T-helper 1 cell treated with Interleukin-12 subunit alpha and Interleukin-12 subunit beta and Interleukin-4 antibody, amounts not matched to agents 30 ng/mL and 1 ng/mL, for 36 hours (primary cell): ENCODE measurements at places on chromosomes 3 and 15. TPM values are rescaled to one million over a fixed set of nuclear protein-coding genes. Genes with fewer than 3 reads are reported as not detected.

UBA7 gene
- 272 and 275 TPM in 2 replicates for total RNA-seq

ISLR gene
- not detected in 2 replicates for total RNA-seq

TLR9 gene
- total RNA-seq: 0.34 and 0.49 TPM in 2 replicates

IL12A gene
- total RNA-seq: 1.5 and 1.6 TPM in 2 replicates

GOLGA8S gene
- 0.61 and 0.71 TPM in 2 replicates for total RNA-seq

CKMT1A gene
- total RNA-seq: not detected in 2 replicates

IL5RA gene
- not detected in 2 replicates for total RNA-seq

PLA2G4D gene
- total RNA-seq: not detected in 2 replicates

SLC6A1 gene
- total RNA-seq: not detected in 2 replicates

ERICH6 gene
- not detected in 2 replicates for total RNA-seq

UPK1B gene
- not detected in 2 replicates for total RNA-seq

GOLGA8T gene
- total RNA-seq: 0.20 TPM in 1 of 2 replicates, not detected in the other

NUP210 gene
- total RNA-seq: 160 and 161 TPM in 2 replicates

SPSB4 gene
- not detected in 2 replicates for total RNA-seq

AGTR1 gene
- total RNA-seq: not detected in 2 replicates

ANKRD34C gene
- total RNA-seq: not detected in 2 replicates

DCLK3 gene
- total RNA-seq: not detected in 2 replicates

ILDR1 gene
- total RNA-seq: 0.27 and 0.37 TPM in 2 replicates

C3orf52 gene
- total RNA-seq: 10.1 and 11.0 TPM in 2 replicates

ALPK3 gene
- total RNA-seq: 0.29 and 0.49 TPM in 2 replicates

KLHL6 gene
- 35.1 and 36.0 TPM in 2 replicates for total RNA-seq

P2RY13 gene
- not detected in 2 replicates for total RNA-seq

CCDC66 gene
- total RNA-seq: 37.0 and 39.6 TPM in 2 replicates

PIGZ gene
- total RNA-seq: 1.4 and 2.2 TPM in 2 replicates

OR5K2 gene
- total RNA-seq: not detected in 2 replicates

CCRL2 gene
- total RNA-seq: 6.0 and 6.8 TPM in 2 replicates
